ENCODE measurements at places on chromosomes 12 and 14.
A peak's percentile ranks its signal among the peaks of the same experiment; 100 is the strongest.

DNA sequence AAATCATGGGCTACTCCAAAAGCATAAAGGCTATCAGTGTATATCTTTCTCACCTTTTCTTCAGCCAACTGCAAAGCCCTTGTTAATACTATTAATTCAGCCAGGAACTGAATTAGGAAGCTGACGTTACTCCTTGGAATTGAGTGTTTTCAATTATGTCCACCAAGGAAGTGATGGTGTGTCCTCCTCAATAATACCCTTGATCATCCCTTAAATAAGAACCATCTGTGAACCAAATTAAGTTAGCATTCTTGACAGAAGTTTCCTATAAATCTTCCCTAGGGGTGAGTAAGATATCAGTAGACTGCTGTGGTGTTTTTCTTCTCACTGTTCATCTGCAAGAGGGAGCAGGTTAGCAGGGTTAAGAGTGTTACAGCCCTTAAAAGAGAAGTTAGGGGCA, 252.3 kb upstream of the AVPR1A start:
- no peak for DNase-seq

GRCh38 chr14:93105362-93105761, 10.4 kb downstream of the ITPK1 start:
- peak; percentile 54 for DNase-seq

DNA sequence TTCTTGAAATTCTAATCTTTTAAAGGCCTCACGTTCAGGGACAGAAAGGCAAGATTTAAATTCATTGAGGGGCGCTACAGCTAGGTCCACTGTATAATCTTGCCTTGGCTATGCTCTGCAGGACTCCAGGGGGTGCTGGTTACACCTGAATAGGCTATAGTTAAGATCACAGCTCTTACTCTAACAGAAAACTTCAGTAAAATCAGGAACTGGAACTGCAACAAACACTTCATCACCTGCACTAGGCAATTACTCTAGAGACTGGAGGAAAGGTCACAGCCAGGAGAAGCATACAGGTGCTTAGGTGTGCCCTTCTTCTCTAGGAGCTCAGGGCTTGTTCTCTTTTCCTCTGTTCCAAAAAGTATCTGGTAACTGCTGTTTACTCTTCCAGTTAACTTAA, 20.9 kb downstream of the SLCO1C1 start:
- no peak for DNase-seq

DNA sequence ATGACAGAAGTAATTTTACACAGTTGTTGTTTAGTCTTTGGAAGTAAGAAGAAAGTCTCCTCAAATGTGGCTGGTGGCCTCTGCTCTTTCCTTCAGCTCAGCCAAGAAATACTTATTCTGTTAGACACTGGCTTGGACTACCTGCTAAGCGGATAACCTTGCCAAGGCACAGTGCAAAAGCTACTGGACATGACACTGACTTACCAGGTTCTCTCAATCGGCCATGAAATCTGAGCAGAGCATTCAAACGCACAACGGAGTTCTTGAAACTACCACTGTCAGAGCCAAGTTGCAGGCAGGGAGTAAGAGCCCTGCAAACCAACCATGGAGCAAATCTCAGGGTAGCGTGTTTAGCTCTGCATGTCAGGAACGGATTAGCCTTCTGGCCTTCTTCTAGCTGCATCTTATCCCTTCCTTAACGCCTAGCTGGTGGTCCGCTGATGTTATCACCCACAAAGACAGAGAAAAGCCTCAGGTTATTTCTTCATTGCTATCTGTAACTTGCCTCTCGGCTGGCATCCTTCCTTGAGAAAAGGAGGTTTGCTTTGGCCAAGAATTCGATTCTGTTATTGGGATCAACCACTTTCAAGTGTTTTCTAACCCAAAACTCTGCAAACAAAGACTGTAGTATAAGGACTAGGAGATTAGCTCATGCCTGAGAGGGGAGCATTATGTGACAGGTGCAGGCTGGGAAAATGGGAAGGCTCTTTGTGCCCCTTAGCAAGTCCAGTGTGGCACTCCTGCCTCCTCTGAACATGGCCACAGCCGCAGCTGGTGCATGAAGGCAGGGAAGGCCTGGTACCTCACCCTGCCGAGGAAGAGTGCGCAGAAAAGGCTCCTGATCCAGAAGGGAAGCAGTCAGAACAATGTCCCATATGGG, 223.4 kb downstream of the GLT1D1 start:
- DNase-seq, result no peak

DNA sequence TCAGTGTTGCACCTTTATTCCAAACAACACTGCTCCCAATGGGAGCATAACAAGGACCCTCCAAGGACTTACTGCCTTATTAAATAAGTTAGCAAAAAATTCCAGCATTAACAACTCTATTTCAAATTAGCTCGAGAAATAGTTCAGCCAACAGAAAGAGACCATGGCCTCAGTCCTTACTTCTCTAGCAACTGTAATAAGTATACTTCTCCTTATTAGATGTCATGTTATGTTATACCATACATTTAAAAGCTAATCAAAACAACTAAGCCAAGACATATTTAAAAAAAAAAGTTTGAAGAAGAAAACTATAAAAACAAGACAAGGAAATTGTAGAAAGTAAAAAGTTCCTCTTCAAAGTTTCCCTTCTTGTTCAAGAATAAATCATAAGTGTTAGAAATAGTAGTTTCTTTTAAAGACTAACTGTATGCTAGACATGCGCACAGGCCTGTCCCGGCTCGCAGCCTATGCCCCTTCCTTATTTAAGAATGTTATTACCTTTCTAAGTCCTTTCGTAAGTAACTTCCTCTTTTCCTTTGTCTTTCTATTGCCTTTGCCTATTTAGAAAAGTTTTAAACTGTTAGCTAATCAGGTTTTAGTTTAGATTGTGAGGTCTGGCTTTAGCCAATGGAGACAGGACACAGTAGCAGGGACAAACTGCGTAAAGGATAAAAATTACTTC, 68.6 kb downstream of the RESF1 start:
- no peak for DNase-seq

DNA sequence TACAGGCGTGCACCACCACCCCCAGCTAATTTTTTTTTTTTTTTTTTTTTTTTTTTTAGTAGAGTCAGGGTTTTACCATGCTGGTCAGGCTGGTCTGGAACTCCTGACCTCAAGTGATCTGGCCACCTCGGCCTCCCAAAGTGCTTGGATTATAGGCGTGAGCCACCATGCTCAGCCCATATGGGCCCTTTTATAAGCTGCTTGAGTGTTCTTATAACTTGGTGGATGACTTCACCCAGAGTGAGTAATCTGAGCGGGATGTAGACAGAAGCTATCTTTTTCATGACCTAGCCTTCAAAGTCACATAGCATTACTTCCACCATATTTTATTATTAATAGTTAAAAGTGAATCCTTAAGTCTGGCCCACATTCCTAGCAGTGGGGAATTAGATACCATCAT, 16.4 kb downstream of the BBOF1 start:
- no peak for DNase-seq

GRCh38 chr12:26493656-26494055, 298.3 kb downstream of the SSPN start:
- no peak for DNase-seq

DNA sequence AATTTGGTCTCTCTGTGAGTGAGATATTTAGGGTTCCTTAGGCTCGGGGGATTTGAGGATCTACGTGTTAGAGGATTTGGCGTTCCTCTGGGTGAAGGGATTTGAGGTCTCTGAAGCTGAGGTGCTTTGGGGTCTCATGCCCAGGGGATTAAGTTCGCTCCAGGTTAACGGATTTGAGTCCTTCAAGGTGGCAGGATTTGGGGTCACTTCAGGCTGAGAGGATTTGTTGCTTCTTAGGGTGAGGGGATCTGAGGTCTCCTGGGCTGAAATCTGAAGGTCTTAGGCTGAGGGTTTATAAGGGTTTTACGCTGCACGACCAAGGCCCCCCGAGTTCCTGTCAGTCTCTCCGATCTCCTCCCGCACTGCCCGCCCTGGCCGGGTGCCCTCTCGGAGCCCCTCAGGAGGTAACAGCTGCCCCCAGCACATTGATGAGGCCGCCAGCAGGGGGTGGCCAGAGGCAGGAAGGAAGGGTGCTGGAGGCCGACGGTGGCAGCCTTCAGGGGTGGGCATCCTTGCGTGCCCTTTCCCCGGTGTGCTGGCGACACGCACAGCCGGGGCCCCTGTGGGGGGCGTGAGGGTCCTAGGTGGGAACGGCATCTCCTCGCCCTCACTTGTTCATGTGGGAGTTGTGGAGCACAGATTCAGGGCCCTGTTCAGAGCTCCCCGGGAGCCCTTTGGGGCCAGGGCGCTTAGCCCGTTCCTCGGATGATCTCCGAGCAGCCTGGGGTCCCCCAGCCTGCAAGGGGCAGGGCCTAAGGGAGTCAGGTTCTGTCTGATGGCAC, 14.3 kb downstream of the CEP170B start:
- no peak for DNase-seq

DNA sequence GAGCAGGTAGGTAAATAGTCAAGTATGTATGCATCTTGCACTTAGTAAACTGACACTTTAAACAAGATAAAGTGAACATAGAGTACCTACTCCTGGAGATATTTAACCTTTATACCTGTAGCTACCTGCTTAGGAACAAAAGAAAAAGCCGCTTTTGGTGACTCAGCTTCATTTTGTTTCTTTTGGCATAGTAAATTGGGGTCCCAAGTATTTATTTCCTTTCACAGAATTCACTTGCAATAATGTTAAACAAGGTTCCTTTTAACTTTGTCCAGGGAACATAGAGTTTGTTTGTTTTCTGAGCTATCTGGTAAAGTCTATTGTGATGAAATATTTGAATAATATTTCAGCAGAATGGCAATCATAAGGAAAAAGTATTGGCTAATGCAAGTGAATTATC, 20.0 kb downstream of the SLCO1B3 start:
- no peak for DNase-seq

DNA sequence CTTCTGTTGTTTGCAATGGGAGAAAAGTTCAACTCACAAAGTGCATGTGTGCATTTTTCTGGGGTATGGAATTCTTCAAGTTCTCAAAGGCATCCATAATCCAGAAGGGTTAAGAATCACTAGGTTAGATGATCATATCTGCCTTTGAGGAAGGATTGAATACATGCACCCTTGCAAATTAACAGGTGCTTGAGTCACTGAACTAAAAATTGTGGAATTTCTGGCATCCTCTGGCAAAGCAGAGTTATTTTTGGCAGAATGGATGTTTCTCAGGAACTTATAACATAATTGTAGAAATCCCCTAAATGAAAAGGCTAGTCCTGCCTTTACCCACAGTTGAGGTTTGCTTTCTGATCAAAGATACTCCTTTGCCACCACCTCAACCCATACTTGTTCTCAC, 136.5 kb upstream of the DYRK2 start:
- no peak for DNase-seq

DNA sequence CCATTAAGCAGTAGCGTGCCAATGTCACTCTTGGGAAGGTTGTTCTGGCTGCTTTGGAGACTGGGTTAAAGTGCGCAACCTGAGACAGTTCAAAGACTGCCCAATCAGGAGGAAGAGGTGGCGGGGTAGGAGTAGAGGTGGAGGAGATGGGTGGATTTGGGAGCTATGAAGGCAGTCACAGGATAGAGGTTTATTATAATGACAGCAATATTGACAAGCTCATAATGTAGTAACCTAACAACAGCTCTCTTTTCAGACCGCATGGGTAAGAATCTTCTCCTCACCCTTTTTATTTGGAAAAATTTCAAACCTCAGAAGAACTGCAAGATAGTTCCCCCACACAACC, 5.3 kb upstream of the PSMD9 start:
- no peak for DNase-seq

- DNase-seq, result no peak
These were observed 2.8 kb downstream of the GPR19 start for GRCh38 chr12:12693111-12693671.

All from stromal cell of bone marrow (primary cell).